ENCODE measurements at places on chromosomes 5 and 9.

- DNase-seq = no peak
Observed at GRCh38 chr5:113487416-113487780, 855 bp downstream of the MCC start.

- no peak for DNase-seq
Observed at GRCh38 chr9:78132701-78133058, 101.1 kb upstream of the GNAQ start.

DNA sequence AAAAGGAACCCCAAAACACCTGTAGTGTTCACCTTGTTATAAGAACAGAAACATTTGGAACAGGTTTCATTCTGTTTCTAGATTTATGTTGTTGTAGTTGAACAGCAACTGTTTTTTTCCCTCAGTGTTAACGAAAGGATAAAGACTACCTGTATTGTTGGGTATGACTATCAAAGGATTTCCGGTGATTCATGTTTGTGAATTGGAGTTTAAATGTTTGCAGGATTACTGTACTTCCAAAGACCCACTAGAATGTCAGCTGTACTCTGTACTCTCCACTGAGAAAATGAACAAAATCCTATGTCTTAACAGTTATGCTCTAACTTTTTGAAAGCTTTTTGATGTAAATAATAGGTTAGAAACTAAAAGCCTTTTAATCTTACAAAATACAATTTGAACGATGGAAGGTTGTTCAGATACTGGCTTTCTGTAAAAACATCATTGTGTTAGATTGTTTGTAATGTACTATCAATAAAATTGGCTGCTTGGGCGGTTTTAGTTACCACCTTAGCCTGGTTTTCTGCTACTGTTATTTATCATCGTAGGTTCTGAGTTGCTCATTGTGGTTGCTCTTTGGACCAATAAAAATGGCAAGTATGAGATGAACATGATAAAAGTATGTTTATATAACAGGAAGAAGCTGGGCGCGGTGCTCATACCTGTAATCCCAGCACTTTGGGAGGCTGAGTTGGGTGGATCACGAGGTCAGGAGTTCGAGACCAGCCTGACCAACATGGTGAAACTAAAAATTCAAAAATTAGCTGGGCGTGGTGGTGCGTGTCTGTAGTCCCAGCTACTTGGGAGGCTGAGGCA, 44.1 kb downstream of the DCP2 start:
- DNase-seq = peak; percentile 30

DNA sequence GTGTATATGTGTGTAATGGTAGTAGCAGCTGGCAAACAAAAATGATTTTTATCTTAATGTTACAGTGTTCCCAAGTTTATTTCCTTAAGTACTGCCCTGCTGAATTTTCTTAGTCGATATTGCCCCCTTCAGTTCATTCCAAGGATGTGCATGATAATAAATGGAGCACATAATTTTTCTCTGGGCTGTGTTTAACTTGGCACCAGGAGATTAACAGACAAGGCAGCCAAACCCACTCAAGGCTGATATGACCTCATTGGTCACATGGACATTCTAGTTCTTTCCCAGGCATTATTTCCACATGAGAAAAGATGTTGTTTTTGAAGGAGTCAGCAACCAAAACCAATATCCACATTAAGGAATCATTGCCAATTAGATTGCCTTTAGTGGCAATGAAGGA, 61.8 kb downstream of the COX7C start:
- DNase-seq = peak; percentile 9

DNA sequence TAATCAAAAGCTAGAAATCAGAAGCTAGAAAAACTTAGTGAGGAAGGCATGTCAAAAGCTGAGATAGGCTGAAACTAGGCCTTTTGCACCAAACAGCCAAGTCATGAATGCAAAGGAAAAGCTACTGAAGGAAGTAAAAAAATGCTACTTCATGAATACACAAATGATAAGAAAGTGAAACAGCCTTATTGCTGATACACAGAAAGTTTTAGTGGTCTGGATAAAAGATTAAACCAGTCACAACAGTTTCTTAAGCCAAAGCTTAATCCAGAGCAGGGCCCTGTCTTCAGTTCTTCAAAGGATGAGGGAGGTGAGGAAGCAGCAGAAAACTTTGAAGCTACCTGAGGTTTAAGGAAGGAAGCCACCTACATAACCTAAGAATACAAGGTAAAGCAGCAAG, 102.5 kb upstream of the SH3GL2 start:
- no peak for DNase-seq

- DNase-seq = no peak
Observed at GRCh38 chr5:82719368-82719767, 357.8 kb downstream of the TMEM167A start.

- DNase-seq = no peak
Observed at GRCh38 chr9:32573821-32574220, 862 bp upstream of the NDUFB6 start.

DNA sequence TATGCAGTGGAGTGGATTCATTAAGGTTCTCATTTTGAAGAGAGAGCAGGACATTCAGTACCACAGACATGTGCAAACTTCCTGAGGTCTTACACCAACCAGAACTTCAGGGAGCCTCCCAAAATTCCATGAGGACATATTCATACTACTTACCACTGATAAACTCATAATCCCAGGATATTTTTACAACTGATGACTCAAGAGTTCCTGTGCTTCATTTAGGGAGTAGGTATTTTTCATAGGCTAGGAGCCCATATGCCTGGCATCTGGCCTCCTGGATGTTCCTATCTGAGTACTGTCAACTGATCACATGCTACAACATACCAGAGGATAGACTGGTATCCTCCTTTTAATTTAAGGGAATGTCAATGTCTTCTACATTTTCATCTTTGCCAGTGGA, 578.0 kb downstream of the EFNA5 start:
- DNase-seq = peak; percentile 0

DNA sequence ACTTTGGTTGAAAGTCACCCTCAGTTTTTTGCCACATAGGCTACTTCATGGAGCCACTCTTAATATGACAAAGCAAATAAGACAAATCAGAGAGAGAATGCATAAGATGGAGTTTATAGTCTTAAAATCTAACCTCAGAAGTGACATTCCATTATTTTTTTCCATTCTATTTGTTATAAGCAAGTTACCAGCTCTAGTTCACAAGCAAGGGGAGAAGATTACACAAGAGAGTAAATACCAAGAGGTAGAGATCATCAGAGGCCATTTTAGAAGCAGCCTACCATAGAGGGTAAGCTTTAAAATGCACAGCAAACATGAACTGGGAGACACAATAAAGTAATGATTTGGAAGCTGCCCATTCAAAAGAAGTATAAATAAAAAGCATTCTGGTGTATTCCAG, 651.3 kb upstream of the MEF2C start:
- DNase-seq = no peak

DNA sequence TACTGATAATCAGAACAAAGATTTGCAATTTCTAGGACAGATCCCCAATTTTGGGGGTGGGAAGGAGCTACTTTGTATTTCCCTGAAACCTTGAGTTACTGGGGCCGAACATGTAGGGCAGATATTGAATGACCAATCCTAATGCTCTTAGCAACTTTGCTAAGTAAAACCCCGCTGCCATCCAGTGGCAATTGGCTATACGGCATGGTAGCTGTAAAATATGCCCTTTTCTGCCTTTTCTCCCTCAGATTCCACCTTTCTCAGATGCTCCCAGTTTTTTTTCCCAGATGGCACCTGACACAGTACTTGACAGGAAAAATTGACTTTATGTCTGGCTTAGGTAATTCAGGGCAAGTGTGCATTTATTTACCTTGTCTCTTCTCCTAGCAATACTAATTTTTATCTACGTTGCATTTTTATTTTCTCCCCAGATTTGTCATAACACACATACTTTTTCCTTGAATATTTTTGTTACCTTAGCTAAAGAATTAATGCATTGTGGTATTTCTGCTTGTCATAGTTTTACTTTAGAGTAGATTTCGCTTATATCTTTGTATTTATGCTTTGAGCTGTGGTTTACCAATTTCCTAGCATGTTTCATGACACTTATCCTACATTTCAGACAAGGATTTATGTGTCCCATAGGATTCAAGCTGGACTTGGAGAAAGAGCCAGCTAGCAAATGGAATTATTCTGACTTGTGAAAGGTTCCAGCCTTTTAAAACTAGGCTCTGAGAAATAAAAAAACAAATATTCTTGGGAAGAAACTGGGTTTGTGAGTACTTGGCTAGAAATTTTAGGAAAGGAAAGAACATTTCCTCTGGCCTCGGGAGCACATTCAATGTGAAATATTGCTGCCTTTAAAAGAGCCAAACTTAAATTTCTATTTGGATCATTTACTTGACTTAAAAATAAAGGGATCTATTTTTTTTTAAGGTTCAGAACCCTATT, 37.4 kb downstream of the PIK3R1 start:
- peak; percentile 11 for DNase-seq

GRCh38 chr9:101326501-101326900, 58.3 kb downstream of the BAAT start:
- DNase-seq = no peak

DNA sequence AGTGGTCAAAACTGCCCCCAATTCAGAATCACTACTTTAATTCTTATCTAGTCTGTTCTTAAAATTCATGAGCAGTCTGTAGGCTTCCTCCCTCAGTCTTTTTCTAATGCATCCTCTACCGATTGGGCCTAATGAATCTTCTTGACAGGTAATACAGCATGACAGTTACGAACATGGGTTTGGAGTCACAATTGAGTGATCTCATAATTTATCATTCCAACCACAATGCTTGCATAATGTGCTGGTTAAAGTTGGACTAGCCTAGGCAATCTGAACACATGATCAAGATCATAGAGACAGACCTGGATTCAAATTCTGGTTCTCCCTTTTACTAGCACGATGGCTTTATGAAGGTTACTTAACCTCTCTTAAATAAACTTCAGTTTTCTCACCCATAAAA, 33.1 kb upstream of the SETD9 start:
- DNase-seq = no peak

DNA sequence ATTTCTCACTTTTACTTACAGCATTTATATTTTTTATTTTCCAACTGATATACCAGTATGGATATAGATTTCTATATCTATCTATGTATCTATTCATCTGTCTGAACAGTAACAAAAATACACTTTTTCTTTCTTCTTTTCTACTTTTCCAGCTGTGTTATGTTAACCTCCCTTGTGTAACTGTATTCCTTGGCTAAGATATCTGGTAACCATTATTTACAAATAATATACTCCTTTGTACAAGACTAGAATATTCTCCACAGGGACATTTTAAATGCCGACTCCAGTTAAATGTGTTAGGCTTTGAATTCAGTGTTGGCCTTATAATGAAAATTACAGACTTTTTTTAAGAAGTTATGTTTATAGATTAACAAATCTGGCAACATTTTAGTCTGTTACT, 168.7 kb downstream of the XRCC4 start:
- no peak for DNase-seq

DNA sequence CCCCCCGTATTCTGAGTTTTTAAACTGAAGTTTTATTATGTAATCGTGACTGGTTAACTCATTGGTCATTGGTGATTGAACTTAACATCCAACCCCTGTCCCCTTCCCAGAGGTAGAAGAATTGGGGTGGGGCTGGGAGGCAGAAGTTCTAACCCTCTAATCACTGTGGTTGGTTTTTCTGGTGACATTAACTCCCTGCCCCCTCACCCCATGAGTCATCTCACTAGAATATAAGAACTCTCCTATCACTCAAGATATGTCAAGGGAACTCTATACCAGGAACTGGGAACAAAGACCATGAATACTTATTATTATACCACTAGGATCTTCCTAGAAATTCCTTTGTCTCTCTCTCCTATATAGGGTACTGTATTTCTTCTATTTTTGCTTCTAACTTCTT, 52.3 kb upstream of the CAVIN4 start:
- DNase-seq = no peak

DNA sequence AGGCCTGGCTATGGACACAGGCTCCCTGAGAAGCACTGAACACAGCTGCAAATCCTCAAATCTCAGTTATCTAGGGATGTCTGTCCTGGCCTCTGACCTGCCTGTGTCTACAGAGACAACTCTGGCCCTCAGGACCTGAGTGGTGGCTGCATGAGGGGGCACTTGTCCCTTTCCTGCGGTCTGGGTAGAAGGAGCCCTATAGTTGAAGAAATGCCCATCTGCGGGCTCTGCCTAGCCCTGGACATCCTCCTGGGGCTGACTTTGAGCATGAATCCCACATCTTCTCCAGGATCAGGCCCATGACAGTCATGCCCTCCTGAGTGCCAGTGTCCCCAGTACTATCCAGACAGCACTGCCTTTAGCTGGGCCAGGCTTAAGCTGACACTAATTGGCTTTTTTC, 10.0 kb downstream of the DNAJB5 start:
- DNase-seq = no peak

GRCh38 chr5:174725991-174726601, 1.7 kb downstream of the MSX2 start:
- no peak for DNase-seq

- DNase-seq = no peak
Observed at GRCh38 chr5:3796736-3797135, 201.1 kb downstream of the IRX1 start.
